Stimulated activated naive CD8-positive, alpha-beta T cell treated with anti-CD3 and anti-CD28 coated beads, Interleukin-15, amount 100 ng/mL, for 72 hours (primary cell): ENCODE measurements at places on chromosomes 13 and 19.

DNA sequence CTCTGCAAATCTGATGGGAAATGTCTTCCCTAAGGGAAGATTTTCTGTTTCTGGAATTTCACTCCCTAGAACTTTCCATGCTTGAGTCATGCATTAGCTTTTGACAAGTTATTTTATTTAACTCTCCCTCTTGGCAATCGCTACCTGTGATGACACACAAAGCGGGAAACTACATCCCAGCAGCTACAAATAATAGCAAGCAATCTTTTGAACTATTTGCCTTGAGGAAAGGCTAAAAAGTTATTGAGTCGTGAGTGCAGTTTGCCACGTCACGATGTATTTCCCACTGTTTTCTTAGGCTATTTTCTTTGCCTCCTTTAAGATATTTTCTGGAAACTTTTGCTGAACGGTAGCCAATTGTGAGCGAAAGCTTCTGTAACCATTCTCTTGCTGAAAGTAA is 353.3 kb upstream of the HTR2A start:
- no peak for DNase-seq

GRCh38 chr13:77298426-77298825 is 28.5 kb downstream of the MYCBP2 start:
- no peak for DNase-seq

- DNase-seq: no peak
Observed at GRCh38 chr13:28329395-28330158, 165.4 kb downstream of the FLT1 start.

GRCh38 chr19:55112246-55112776 is 5.1 kb downstream of the PPP1R12C start:
- DNase-seq: no peak

DNA sequence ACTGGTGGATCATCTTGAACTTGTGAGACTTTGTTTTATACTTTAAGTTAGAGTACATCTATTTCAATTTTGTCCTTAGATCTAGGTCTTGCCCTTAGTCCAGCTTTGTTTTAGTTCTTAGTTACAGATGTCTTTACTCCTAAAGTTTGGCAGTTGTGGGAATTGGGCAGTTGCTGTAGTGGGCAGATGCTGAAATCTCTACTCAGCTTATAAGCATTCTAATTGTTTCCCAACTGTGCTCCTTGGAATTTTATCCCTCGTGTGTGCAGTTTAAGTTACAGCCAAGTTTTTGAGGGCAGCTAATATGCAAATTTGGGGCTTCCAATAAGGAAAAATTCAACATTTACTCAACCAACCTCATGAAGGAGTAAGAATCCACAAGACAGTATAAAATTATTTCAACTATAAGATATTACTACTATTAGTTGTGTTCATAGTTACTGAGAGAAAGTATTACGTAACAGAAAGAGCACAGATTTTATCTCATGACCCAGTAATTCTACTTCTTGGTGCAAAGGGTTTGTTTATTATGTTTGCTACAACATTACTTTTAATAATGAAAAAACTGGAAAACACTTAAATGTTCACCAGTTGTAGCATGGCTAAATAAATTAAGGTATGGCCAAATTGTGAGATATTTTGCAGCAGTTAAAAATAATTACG is 32.9 kb downstream of the CCDC122 start:
- no peak for DNase-seq

GRCh38 chr13:23644126-23644419 is 73.9 kb downstream of the TNFRSF19 start:
- no peak for DNase-seq

- no peak for DNase-seq
Observed at GRCh38 chr19:57473646-57474045, 3.7 kb downstream of the ZNF772 start.

DNA sequence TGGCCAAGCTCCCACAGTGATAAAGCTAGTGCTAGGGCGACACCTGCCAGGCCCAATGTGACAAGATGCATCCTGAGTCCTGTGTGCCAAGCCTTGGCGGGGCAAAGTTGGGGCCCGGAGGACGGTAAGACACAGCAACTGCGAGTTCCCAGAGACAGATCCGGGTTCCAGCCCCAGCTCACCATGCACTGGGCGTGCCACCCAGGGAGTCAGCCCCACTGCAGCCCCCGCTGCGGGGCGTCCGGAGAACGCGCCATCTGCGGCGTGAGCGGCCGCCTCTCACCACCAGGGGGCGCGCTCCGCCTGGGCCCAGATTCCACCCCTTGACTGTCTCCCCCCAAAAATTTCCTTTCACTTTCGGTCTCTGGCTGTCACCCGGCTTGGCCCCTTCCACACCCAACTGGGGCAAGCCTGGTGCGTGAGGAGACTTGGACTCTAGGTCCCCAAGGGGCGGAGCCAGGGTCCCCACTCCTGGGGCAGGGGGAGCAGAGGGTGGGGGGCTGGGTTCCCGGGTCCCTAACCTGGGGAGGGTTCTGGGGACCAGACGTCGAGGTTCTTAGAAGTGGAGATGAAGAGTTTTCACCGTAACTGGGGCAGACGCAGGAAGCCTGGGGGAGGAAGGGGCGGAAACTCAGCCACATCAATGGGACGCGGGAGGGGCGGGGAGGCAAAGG is at the start of gene FLT3LG:
Gene FLT3LG (plus strand): TSS at position 348 of the 674 bp plus-strand sequence. CDS start 425 bp downstream, outside the sequence.
- peak; percentile 92 for DNase-seq

- DNase-seq: no peak
Observed at GRCh38 chr13:44117351-44117750, 237.6 kb downstream of the LACC1 start.

DNA sequence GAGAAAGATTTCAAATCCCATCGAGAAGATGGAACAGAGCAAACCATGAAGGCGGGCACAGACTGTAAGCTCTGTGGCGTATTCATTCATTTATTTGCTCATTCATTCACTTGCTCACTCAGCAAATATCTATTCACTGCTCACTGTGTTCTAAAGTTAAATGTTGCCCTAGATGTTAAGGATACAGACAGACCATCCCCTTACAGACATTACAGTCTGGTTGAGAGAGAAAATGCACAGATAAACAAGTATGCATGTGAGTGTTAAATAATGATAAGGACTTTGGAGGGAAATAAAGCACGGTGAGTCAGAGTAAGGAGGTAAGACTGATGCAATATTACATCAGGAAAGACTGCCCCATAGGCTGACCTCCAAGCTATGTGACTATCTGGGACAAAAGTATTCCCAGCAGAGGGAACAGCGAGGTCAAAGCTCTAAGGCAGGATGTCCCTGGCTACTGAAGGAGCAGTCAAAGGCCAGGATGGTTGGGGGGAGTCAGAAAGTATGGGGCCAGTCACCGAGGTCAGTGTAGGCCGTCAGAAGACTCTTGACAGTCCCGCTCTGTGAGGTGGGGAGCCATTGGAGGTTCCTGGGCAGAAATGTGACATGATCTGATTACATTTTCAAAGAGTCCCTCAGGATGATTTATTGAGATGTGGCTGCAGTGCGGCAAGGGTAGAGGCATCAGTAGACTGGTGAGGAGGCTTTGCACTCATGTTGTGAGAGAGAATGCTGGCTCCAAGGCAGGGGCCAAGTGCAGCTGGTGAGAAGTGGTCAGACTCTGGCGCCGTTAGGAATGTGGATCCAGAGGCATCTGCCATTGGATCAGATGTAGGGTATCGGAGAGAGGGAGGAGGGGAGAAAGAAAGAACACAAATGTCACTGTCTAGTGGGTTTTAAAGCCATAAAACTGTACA is 37.9 kb downstream of the MBNL2 start:
- no peak for DNase-seq

GRCh38 chr13:67134417-67135129 is 95.6 kb downstream of the PCDH9 start:
- no peak for DNase-seq

DNA sequence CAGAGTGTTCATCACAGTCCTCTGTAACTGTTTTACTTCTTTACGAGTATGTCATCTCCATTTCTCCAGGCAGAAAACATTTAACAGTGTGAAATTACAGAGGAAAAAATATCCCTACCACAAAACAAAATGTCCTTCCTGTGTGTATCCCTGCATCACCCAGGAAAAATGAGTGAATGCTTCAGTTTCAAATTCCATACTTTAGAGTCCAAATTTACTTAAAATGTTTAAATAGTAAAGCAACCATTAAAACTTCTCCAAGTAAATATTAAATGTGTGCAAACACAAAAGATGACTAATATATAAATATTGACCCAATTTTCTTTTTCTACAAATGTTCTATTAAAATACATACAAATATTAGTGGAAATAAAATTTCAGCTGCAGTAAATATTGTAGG is 1016.6 kb upstream of the PCDH20 start:
- no peak for DNase-seq

- DNase-seq: peak; percentile 73
Observed at GRCh38 chr19:5961969-5962945, 15.7 kb downstream of the RANBP3 start.

GRCh38 chr19:14619404-14619803 is 36.5 kb downstream of the CLEC17A start:
- DNase-seq: no peak

- DNase-seq: no peak
Observed at GRCh38 chr13:61253105-61253877, 162.4 kb downstream of the PCDH20 start.

GRCh38 chr13:20506696-20507095 is 19.0 kb downstream of the CRYL1 start:
- DNase-seq: no peak

- no peak for DNase-seq
Observed at GRCh38 chr13:108225440-108225839, 7.2 kb downstream of the ABHD13 start.

DNA sequence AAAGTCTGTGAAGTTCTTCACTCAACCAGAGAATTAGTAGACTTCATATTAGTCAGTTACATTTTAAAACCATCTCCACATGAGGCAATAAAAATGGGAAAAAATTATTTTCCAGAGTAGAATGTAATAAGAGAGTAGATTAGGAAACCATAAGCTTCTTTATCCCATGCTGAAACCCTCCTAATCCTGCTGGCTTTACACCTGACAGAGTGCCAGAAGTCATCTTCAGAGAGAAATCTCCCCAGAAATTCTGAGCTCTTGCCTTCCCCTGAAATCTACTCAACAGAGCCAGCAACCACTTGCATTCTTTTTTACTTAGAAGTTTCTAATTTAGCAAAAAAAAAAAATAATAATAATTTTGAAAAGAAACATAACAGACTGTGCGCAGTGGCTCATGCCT is 279.9 kb downstream of the NHLRC3 start:
- DNase-seq: no peak

- no peak for DNase-seq
Observed at GRCh38 chr13:32323912-32324311, 8.6 kb downstream of the BRCA2 start.

DNA sequence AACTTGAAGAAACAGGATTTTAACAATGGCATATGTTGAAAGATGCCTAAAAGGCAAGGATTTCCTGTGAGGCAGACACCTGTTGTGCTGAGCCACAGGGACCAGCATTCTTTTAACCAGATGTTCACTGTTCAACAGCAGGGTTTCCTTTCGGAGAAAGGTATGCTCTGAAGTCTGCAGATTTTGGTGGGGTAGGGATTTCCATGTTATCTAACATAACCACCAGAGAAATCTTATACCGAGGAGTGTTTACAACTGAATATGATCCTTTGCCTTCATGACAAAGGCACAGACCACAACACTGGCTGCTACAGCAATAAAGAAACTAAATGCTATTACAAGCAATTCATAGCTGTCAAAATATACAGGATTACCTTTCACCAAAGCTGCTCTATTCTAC is 48.1 kb downstream of the MPHOSPH8 start:
- DNase-seq: no peak

- no peak for DNase-seq
Observed at GRCh38 chr13:21033212-21033840, 28.1 kb downstream of the LATS2 start.

GRCh38 chr13:113456116-113456702 is 2.9 kb upstream of the ADPRHL1 start:
- DNase-seq: no peak

GRCh38 chr19:38929929-38930775 is at the start of gene SARS2:
Gene SARS2, minus strand, starts transcription at chr19:38930763. Its CDS starts 27 bp downstream, at chr19:38930736.
- DNase-seq: peak; percentile 98

- peak; percentile 31 for DNase-seq
Observed at GRCh38 chr19:34556488-34556887, 74.9 kb downstream of the WTIP start.

GRCh38 chr19:29566496-29567054 is 39.5 kb upstream of the POP4 start:
- DNase-seq: no peak

DNA sequence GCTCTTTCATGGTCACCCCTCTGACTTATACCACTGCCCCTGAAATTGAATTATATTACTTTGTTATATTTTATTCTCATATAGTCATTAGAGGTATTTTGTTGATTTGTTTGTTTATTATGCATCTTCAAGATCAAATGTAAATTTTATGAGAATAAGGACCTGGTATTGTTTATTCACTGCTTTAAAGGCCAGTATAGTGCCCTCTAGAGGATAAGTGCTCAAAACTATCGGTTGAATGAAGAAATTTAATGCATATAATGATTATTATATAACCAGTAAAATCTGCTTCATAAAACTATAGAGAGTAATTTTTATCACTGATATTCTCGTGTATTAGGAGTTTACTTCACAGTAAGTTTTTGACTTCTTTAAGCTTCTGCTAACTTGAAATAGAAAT is 1401.9 kb downstream of the SLITRK1 start:
- no peak for DNase-seq

DNA sequence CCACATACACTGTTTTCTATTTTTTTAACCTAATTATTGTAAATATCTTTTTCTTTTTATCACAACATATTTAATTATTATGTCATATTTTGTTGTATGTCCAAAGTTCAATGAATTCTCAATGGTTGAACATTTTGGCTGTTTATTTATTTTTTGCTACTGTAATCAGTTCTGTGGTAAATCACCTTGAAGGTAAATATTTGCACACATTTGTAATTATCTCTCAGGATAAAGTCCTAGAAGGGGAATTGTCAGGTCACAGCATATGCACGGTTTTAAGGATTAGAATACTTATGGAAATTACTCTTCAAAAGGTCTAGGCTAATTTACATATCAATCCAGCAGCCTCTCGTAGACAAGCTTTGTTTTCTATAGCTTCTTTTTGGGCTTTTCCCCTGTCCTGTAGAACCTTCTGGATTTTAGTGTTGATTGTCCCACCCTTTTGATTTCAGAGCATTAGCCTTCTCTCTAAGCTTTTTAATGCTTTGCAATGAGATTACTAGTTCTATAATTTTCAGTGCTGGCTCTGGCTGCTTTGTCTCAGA is 362.6 kb downstream of the KCNRG start:
- DNase-seq: no peak
